ENCODE measurements at places on chromosomes 2 and 18.

DNA sequence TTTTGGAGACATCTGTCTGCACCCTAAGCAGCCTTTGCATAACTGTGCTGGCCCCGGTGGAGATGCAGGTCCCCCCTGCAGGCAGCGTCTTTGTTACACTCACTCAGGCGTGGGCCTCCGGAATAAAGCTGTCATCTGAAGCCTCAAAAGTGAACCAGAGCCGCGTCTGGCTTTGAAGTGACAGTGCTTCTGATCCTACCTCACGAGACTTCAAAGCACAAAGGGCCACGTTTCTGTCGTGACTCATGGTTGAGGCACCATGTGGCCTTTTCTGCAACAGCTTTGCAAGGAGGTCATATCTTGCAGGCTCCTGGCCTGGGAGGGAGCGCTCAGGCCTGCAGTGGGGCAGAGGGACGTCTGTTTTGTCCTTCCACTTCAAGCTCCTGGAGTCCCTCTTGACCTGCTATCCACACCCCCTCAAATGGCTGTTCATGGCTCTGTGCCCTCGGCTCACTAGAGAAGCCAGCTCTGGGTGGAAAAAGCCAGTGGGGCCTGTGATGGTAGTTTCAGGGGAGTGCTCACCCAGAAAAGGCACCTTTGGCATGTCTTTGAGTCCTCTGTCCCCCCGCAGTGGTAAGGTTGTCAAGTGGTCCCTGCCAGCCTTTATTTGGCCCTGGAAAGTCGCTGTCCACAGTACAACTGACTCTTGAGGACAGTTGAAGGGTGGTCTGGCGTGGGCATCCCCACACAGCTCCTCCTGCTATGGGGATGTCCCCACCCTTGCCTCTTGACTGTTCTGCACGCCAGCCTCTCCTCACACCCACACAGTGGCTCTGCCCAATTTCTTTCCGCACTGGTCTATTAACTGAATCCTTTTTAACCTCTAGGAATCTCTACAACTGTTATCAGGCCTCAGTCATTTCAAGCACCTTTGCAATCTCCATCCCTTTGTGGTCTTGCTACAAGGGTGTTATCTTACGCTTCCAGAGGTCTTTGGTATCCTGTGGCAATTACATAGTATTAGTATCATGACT, 19.3 kb downstream of the GPR55 start:
- DNase-seq = peak; percentile 62

DNA sequence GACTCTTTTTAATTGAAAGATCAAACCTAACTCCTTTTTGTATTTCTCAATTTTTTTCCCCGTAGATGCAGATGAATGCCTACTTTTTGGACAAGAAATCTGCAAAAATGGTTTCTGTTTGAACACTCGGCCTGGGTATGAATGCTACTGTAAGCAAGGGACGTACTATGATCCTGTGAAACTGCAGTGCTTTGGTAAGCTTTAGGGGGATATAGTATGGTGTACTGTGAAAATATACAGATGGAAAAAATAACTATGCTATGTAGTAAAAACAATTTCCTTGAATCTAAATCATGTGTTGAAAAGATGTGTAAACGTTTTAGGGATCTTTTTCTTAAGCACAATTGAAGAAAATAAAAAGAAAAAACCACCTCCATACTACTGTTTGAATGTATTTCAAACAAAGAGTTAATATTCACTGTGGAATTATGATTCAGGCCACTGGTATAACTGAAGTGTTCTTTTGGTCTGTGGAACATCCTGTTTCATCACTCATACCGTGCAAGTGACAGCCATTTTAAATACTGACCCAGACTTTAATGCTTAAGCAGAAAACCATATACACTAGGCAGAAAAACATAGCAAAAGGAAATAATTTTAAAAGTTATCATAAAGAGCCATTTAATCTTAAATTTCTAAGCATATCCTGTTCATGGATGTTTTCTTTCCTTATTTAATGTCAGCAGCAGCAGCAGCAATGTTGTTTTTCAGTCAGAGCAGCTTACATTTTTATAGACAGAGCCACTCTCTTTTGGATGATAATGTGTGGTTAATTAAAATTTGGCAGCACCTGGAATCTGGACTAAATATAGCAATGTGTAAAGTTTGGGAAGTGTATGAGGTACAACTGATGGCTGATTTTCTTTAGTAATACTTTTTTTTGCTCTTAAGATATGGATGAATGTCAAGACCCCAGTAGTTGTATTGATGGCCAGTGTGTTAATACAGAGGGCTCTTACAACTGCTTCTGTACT, 112.8 kb upstream of the RASGRP3 start:
- no peak for DNase-seq

DNA sequence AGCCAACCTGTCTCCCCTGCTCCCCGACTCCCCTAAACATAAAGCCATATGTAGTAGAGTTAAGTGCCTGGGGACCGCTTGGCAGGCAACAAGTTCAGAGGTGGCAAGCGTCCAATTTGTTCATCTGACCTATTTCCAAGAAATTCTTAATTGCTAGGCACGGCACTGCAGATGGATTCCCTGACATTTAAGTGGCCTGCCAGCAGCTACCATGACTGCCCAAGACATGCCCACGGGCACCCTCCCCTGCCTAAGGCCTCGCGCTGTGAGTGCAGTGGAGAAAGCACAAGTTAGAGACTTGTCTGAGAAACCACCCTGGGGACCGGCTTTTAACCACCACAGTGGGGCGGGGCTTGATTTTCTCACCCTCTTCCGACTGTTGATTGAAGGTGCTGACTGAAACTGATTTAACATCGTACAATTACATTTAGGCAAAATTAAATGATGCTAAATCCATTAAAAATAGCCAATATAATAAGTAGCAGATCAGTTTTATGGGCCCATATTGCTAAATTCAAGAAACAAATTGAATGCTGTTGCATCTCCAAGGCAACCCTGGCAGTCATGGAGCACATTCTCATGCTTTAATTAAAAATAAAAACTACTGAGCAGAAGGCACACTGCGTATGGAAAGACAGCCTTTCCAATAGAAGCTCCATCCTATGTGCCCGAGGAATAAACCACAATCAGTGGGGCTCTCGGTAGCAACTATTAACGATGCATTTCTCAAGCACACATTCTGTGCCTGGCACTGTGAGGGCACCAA, 163.6 kb upstream of the ACAA2 start:
- DNase-seq = no peak

- DNase-seq = no peak
These were observed 1.5 kb upstream of the VSNL1 start for GRCh38 chr2:17538844-17539554.

DNA sequence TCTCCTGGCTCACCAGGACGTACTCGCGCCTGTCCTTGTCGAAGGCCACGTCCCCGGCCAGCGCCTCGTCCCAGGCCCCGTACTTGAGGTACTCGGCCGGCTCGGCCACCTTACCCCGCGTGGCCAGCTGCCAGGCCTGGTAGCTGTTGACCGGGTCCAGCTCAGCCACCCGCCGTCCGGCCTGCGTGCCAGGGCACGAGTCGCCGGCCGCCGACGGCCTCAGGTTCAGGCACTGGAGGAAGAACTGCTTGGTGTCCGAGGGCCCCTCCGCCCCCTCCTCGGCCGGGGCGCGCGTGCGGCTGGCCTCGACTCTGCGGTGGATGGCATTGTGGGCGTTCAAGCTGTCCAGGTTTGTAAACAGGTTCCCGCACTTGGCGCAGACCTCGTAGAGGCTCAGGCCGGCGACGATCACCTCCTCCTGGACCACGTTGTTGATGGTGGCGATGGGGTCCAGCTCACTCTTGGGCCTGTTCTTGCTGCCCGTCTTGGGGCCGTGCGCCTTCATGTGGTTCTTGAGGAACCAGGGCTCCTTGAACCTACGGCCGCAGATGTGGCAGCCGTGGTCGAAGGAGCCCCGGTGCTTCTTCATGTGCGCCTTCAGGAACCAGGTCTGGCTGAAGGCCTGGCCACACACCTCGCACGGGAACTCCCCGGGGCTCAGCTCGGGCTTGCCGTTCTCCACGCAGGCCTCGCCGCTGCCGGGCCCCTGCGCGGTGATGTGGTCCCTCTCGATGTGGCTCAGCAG, 53.2 kb downstream of the ZNF516 start:
- no peak for DNase-seq

DNA sequence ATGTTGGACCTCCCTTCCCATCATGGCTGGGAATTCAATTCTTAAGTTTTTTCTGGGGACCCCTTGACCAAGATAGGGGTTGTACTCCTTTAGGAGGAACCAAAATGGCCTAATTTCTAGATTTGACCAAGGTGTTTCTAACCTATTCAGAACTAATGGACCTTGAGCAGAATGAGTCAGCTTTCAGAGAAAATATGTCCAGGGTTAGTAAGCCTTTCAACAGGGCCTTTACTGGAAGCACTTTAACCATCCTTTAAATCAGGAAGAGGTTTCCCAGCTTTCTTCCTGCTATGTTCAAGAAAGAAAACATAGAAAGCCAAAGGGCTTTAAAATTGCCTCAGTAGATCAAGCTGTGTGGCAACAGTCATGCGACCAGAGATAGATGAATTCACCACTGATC, 1184.9 kb upstream of the ACVR2A start:
- DNase-seq = no peak

DNA sequence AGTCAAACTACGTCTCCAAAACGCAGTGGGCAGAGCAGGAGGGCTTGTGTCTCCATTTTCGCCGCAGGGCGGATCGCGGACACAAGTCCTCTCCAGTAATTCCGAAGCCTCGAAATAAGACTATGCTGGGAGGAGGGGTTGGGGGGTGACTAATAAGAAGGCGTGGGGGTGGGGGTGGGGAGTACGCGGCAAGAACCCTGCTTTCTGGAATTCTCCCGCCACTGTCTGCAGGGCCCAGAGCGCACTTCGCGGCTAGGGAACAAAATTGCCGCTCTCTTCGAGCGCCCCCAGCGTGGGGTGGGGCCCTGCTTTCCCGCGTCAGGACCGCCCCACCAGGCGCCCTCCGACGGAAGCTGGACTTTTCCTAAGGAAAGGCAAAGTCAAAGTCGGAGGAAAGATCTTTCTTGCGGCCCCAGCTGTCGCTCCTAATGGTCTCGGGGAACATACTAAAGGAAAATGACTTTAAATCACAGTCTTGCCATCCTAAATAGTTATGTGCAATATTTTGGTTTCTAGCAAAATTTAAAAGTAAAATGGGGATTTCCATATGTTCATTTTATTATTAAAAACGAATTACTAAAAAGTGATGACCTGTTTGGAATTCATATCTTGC, 11.9 kb downstream of the NR4A2 start:
- no peak for DNase-seq

DNA sequence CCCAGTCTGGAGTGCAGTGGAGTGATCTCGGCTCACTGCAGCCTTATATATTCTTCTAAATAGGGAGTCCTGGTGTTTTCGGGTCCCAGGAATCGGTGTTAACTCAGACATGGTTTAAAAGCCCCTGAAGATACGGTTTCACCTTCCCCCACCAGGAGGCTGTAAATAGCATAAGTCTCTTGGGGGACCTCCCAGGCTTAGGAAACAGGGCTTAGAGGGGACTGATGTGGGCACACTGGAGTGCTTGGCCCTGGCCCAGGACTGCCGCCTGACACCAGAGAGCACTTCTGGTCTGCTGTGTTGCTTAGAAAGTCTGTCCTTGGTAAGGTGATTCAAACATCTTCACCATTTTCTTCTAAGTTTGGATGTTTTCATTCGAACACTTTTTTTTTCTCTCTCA, 39.7 kb upstream of the MAP4K4 start:
- DNase-seq = no peak

DNA sequence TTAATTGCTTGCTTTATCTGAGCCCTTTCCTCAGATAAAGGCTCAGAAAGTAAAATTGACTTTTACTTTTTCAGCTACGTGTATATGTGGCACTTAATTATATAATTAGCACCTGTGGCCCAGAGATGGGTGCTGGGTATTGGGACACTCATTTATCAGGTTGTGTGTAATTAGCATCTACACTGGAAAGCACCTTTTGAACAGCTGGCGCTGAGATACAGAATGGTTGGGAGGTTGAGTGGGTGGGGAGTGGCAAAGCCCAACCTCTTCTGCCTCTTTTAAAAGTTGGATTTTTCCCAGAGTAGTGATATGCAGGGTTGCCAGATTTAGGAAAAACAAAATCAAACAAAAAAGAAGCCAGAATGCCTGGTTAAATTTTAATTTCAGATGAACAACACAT, 23.9 kb downstream of the SPTBN1 start:
- DNase-seq = no peak

GRCh38 chr2:190637281-190637734, 11.6 kb upstream of the NAB1 start:
- DNase-seq = no peak

DNA sequence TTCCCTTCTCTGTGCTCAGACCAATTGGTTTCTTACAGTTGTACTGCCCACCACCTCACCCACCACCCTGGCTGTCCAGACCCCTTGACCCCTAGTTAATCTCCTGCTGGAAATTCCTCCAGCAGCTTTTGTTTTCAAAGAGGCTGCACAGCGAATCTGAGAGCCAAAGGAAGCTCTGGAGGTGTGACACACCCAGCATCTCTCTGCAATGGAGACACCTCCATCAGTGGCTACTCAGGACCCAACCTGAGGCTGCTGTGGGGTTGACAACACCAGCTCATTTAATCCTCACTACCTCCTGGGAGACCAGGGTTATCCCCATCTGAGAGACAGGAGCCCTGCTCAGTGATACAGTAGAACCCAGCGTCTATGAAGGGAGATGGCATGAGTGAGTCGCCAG, 86.4 kb downstream of the BIN1 start:
- DNase-seq = no peak

DNA sequence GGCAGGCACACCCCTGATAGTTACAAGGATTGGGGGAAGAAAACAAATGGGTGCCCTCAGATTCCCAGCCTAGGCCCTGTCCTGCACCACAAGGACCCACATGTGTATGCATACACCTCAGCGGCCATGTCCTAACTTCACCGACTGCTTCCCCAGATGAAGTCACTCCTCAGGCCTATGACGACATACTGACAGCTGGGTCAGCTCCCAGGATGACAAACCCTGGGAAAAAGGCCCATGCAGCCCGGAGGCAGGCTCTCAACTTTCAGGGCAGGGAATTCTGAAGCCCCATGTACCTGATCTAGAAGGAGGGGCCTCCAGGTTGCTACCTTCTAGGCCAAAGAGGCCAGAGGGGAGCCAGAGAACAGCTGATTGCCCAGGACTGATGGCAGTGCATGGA, 11.0 kb upstream of the PLEKHM3 start:
- DNase-seq = no peak

- no peak for DNase-seq
These were observed 110.9 kb upstream of the RMP24 start for GRCh38 chr18:35861367-35862118.

DNA sequence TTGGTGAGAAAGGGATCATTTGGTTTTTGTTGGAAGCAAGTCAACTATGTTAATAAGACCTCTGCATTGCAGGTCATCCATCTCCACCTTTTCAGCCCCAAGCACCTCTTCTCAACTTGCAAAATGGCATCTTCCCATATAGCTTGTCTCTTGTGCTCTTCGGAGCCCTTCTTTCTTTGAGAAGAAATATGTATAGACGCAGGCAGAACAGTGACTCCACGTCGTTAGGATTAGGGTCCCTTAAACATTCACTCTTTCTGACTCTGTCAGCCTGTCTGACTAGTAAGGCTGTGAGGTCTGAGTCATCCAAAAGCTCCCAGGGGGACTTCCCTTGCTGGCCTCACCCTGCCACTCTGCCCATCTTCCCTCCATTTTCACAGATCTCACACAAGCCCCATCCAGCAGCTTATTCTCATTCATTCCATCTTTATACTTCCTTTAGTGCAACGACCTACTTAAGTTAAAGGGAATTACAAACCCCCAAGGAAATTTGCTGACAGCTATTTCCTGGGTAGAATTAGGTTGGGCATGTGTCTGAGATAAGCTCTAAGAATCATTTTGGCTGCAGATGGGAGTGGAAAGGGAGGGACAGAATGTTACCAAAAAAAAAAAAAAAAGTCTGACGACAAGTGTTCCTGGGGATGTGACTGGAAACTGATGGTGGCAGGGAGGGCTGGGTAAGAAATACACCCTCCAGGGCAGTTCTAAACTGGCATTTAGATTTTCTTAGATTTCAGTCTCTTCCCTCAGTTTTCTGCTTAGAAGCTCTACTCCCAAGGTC, 37.7 kb upstream of the MEX3C start:
- no peak for DNase-seq

Measured in stimulated activated CD8-positive, alpha-beta memory T cell treated with anti-CD3 and anti-CD28 coated beads, Interleukin-2, amount 100 ng/mL, for 1 hour (primary cell).